ENCODE measurements at places on chromosomes 5 and 9.

DNA sequence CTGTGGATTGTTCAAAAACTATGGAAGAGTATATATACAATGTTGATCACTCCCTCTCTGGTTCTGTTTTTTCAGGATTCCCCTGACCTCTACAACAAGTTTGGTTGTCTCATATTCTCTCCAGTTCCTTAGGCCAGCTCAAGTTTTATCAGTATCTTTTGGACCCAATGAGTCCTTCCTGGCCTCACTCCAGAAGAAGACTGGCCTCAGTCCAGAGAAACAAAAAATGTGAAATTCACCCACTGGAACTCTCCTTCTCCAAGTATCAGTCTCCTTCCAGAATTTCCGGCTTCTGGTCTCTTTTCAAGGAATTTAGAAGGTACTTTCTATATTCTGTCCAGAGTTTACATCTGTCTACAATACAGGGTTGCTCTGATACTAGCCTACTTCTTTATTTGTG lies 537.8 kb upstream of the FTMT start:
- DNase-seq: no peak

DNA sequence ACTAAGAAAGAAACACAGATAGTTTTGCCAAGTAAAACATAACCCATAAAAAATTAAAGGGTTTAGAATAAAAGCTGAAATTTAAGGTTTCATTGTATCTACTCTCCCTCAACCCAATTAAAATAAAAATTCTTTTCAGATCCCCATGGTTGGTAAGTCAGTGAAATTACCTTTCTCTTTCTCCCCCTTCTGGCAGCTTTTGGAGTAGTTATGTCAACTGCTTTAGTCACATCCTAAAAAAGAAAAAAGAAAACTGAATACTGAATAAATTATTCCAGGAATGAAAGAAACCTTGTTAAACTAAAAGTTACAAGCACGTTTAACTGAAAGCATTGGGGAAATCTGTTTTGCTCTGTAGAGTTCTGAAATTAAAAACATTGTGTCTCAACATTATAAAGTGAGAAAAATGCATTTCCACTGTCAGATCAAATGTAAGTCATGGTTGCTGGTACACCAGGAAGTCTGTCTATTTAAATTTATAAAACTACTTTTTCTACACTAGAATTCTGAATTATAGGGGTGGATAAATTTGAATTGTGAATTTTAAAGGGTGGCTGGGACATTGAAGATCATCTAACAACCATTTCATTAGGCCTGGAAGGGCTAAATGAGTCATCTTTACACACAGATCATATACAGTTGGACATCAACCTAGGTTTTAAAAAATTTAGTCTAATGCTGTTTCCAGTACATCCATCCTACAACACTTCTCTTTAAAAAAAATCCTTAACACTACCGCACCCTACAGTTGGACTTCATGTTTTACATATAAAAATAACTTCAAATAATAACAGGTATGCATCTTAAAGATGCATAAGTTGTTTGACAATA lies 24.7 kb downstream of the PSIP1 start:
- no peak for DNase-seq

GRCh38 chr5:124285071-124285470 lies 461.4 kb downstream of the ZNF608 start:
- DNase-seq: no peak

DNA sequence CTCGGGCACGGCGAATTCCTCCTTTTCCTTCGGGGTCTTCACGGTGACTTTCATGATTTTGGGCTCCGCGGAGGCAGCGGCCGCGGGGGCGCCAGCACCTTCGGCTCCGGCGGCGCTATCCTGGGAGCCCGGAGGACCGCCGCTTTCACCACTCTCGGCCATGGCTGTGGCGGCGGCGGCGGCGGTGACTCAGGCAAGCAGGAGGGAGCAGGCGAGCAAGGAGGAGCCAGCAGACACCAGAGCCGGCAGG lies 315 bp downstream of the UBQLN1 start:
- no peak for DNase-seq
